Activated CD8-positive, alpha-beta memory T cell treated with anti-CD3 and anti-CD28 coated beads for 4 hours (primary cell): ENCODE measurements at places on chromosomes 6 and 20.

- no peak for DNase-seq
These were observed 69.5 kb downstream of the TINAG start for GRCh38 chr6:54377776-54378175.

DNA sequence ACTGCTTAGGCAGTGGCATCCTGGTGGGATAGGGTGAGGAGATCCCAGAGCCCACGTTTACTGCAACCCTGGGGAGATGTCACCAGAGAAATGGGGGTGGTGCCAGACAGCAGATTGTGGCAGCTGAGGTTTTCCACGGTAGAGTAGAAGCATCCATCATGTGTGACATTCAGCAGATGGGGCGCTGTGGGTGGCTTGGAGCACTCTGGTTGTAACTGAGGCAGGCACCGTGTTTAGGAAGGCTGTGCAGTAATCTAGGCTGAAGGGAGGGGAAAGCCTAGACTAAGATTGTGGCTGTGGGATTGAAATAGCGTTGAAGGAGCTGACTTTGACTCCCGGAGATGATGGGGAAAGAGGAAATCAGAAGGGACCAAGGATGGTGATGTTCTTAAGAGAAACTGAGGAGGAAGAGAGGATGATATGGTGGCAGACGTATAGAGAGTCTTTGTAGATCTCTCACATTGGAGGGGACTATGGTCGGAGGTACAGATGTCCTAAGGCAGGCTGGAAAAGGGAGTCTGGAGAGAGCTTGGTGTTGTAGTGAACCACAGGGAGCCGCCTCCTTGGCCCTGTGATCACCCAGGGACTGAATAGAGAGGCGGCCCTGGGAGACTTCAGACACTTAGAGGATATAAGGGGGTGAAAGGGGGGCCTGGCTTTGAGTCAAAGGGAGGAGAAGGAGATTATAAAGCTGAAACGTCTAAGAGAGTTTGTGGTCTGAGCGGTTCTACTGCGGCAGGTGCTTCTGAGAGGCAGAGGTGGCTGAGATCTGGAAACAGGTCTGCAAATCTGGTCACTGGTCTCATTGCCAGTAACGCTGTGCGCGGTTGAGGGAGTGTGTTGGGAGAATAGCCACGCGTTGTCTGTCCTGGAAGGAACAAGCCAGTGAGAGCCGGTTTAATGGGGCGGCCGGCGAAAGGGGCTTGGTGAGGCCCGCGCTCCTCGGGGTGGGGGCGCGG, 792 bp upstream of the MICA start:
- DNase-seq: no peak

- no peak for DNase-seq
These were observed 38.0 kb downstream of the CD164 start for GRCh38 chr6:109344226-109344625.

DNA sequence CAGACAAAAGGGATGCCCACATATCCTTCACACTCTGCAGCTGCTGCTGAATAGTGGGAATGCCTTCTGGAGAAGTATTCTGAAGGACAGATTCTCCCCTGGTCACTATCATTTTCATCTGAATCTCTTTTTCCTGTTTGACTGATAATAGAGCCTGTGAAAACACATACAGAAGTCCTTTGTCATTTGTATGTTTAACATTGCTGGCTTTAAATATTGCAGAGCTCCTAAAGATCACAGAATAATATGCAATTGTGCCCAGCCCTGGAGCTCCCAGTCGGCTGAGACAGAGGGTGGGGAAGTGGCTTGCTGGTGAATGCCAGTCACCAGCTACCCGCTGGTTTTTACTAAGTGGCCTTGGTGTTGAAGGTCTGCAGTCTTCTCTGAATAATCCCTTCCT, 272.3 kb downstream of the SYNE1 start:
- DNase-seq: no peak

- no peak for DNase-seq
These were observed 672.9 kb downstream of the HACE1 start for GRCh38 chr6:104186831-104187230.

GRCh38 chr6:158795516-158795915, 23.7 kb downstream of the EZR start:
- no peak for DNase-seq

- no peak for DNase-seq
These were observed 61.2 kb downstream of the TNFAIP3 start for GRCh38 chr6:137928286-137928685.

GRCh38 chr6:156956286-156956685, 179.1 kb downstream of the ARID1B start:
- DNase-seq: no peak

DNA sequence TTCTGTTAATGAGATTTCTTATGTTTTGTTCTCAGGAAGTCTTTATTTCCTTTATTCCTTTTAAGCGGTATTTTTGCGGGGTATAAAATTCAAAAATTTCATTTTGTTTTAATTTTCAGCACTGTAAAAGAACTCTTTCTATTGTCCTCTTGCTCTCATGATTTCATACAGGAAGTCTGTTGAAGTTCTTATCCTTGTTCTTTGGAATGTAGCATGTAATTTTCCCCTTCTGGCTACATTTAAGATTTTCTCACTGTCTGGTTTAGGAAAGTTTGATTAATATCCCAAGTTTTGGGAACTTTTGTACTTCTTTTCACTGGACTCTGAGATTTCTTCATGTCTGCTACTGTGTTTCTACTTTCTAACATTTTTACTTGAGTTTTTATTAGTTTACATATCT, 581.4 kb upstream of the GJE1 start:
- DNase-seq: no peak

GRCh38 chr6:19452495-19452894, 384.7 kb upstream of the ID4 start:
- no peak for DNase-seq

DNA sequence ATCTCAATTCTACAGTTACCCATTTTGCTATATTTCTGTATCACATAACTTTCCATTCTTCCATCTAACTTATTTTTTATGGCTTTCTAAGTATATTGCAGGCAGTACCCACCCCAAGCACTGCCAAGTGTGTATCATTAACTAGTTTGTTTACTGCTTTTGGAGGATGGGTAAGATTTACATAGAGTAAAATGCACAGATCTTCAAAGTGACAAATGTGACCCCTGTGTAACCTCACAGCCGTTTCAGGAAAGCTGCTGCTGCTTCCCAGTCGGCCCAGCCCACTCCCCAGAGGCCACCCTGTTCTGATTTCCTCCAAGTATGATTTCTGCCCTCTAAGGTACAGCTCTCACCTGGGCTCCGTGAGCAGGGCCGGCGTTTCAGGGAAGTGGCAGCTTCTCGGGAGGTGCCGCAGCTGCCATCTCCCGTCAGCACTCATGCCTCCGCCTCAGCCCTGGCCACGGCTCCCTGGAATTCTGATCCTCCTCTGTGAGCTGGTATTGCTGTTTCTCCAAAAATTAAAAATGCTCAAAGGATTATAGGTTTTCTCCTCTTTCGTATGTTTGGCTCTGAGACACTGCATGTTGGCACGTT, 15.0 kb upstream of the MAP1LC3A start:
- no peak for DNase-seq

DNA sequence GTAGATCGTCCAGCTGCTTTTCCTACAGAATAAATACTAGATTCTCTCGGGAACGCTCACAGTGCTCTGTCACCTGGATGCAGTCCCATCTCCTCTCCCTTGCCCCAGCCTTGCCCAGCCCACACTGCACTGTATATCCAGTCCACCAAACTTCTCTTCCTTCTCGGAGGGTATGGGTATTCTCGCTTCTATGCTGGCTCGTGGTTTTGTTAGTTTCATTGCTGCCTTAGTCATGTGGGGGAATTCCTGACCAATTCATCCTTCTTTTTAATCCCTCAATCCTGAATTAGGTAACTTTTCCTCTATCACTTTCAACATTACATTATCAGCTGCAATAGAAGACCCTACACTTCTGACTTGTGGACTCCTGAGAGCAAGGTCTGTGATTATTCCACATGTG, 252.4 kb downstream of the GMDS start:
- DNase-seq: no peak

DNA sequence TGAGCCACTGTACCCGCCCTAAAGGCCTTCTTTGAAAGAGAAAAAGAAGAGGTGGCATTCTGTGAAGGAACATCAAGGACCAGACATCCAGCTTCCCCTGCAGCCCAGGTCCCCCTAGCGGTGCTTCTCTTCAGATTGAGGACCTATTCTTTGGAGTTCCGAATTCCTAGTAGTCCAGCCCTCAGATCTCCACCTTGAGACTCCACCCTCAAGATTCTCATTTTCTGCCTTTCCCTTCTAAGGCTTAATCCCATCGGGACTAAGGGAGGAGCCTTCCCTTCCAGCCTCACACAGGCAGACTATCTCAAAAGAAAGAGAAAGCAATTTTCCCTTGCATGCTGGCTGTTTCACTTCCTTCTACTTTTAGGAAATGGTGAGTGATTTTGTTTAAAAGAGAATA, 32.5 kb downstream of the MUC22 start:
- DNase-seq: no peak

GRCh38 chr6:42402184-42402583, 49.5 kb downstream of the TRERF1 start:
- peak; percentile 20 for DNase-seq

- DNase-seq: no peak
These were observed 100.2 kb upstream of the TMEM181 start for GRCh38 chr6:158459726-158460125.

DNA sequence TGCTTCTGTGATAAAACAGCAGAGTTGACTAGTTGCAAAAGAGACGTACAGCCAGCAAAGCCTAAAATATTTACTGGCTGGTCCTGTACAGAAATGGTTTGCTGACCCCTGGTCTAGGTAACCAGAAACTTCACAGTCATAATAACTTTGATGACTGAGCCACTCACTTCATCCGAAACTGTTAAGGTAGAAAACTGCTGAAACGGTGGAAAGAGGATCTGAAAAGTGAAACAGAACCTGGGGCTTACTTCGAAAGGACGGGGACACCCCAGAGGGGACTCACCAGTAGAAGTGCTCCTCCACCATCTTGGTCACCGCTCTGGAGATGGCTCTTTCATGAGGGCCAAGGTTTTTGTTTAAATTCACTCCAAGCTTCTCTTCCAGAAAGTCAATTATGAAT, 16.4 kb downstream of the FAXC start:
- DNase-seq: no peak

- DNase-seq: no peak
These were observed 8.7 kb downstream of the MMP24OS start for GRCh38 chr20:35269055-35269781.

DNA sequence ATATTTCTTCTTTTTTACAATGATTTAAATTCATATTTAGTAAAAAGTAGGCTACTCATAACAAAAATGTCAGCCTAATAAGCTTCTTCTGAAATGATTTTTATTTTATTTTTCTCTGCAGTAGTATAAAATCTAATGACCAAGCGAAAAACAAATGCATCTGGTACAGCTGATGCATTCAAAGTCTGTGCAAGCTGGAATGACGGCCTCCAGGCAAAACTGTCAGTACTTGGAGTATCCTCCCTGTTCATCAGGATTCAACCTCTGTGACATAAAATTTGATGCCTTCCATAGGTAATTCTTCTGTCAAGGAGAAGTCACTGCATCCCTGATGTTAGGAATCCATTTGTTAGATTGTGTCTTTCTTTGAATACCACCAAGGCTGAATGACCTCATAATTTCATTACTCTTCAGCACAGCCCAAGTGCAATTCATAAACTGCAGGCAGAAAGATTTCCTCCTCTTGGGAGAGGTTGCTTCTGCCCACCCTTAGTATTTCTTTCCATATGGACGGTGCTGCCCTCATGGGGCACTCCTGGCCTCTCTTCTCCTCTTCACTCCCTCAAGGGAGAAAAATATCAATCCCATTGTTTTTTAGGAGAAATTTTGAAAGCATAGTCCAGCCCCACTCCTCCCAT, 146.4 kb upstream of the STXBP5 start:
- no peak for DNase-seq

- no peak for DNase-seq
These were observed 433.2 kb downstream of the GRIK2 start for GRCh38 chr6:101826678-101827077.

- no peak for DNase-seq
These were observed 222.8 kb downstream of the LY86 start for GRCh38 chr6:6811128-6812009.
